HCT116 (cell line): ENCODE measurements at places on chromosomes 3 and 15.

DNA sequence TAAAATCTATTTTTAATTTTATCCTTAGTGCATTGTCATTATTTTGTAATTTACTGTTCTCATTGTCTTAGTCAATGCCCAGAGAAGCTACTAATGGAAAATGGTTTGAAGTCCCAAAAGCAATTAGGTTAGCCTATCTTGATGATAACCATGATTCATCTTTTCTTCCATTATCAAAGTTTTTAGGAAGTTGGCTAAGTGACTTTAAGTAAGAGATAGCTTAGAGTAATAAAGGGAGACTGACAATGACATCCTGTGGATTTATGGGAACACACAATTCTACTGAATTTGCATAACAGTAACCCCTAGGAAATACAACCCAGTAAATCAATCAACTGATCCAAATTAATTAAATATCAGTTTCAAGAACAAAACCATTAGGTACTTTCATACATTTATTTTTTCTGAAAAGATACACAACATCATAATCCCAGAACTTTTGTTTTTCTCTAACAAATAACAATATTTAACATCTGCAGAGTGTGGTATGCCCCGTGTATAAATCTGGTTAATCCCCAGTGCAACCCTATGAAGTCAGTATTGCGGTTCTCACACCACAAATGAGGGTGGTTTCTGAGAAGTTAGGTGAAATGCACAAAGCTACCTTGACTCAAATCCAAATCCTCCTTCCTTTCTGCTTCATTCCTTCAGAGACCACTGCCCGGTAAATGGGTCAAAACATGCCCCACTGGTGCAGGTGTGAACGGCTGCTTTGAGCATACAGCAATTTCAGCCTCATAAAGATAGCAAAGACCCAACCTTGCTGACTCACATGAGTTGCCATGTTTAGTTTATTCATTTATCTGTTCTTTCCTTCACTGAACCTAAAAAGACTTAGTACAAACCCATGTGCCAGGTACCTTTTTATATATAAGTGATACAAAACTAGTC lies 202.1 kb downstream of the TBL1XR1 start:
- no peak for DNase-seq

- DNase-seq: no peak
These were observed 130.4 kb upstream of the PLXNA1 start for GRCh38 chr3:126852511-126852910.

DNA sequence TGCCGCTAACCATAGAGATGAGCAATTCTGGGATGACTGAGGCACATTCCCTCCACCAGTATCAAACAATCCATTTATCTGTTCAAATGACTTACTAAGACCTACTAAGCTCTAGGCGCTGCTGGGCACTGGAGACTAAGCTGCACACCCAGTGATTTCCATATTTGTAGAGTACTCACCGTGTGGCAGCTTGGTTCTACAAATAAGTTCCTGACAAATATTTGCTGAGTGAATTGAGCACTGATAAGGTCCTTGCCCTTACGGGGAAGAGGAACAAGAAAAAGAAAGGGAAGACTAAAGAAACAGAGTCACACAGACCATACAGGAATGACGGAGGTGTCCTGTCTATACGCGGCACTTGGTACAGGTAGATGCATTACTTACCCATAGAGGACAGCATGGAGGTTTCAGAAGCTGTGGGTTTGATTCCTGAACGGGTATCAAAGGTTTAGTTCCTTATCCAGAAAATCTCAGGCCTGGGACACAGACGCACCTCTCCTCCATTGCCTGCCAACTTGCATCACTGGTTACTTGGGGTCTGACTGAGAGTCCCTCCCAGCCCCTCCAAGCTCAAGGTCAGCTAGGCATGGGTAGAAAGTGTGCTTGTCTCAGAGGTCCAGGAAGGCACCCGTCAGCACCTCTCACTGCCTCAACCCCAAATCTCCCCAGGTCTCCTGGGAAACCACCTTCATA lies 298.6 kb upstream of the LYSMD4 start:
- no peak for DNase-seq

DNA sequence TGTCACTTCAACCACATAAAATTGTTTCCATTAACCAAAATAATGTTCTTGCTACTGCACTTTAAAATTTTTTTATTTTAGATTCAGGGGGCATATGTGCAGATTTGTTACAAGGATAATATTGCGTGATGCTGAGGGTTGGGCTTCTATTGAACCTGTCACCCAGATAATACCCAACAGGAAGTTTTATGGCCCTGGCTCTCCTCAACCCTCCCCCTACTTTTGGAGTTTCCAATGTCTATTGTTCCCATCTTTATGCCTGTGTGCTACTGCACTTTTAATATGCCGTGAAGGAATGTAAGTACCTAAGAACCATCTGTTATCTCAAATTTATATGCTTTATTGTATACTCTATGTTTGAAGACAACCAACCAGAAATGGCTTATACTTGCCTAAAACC lies 42.0 kb upstream of the IMPG2 start:
- DNase-seq: no peak

DNA sequence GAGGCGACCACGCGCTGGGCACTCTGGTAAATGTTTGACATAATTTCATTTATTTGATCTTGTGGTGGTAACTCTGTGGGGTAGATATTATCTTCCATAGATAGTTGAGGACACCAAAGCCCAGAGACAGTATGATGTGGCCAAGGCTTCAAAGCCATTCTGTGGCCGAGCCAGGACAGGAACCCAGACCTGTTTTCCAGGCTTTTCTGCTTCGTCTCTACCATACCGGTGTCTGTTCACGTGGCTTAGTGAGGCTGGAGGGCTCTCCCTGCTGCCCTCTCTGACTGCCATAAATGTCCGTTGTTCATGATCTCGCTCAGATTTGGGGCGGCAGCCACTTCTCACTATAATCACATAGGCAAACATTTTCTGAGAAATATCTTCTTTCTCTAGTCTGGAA lies 134.7 kb downstream of the PEX5L start:
- no peak for DNase-seq

DNA sequence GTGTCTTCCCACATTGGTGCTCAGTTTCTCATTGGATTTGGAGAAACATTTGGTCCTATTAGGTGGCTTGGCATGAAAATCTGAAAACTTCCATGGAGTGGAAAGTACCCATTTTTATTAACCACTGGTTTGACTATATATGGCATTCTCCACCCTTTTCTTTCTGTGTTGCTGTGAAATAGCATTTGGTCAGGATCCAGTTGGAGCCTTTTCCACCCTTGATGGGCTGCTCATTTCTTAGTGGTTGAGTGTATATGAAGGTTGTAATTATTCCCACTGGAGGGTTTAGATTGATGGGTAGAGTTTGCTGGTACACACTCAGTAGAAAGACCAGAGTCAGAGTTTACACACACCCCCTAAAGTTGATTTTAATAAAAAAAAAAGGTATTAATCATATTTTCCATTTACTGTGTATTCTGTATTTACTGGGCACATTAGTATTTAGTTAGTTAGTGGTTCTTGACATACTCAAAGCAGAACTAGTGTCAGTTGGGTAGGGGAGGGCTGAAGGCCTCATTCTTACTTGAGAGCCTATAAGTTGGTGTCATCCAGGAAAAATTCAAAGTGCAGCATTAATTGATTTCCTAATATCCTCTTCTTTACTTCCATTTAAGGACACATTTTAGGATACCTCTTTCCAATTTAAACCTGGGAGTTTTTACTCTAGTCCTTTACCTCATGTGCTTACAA lies 69.5 kb downstream of the FLNB start:
- no peak for DNase-seq

DNA sequence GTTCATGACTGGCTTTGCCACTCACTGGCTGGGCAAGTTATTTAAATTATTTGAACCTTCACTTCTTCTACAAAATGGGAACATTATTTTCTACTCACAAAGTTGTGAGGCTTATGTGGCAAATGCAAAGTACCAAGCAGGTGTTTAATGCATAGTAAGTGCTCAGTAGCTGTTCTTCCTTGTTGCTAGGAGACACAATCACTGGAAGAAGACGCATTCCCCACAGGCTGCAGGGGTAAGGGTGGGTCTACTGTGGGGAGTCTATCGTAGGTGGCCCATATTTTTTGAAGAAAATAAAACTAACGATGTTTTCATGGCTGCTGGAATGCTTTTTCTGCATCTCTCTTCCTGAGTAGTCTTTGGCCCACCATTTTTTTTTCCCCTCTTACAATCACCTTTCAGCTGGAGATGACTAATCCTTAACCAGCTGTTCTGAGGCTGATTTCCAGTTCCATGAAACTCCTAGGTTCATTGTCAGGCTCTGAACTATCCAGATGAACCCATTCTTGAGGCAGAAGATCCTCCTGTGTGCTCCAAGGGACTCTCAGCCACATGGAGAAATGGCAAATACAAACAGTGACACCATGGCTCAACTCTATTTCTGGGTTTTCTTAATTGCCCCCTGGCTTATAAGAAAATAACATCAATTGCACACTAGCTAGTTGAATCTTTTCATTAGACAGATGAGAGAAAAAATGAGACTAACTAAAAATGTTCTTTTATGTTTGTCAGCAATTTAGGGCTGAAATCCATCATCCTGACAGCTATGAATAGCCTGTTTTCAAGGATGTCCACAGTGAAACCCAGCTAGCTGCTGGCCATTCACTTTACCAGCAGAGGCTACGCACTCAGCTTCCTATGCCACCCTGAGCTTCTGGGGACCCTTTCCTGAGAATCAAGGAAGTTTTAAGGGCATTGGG lies 108.3 kb upstream of the ETV5 start:
- no peak for DNase-seq

GRCh38 chr3:148625991-148626390 lies 71.7 kb upstream of the AGTR1 start:
- no peak for DNase-seq

GRCh38 chr3:194615226-194615625 lies 18.0 kb downstream of the TMEM44 start:
- DNase-seq: no peak

GRCh38 chr3:101530686-101531047 lies 17.7 kb upstream of the SENP7 start:
- no peak for DNase-seq
